ENCODE measurements at places on chromosomes 5 and 9.

DNA sequence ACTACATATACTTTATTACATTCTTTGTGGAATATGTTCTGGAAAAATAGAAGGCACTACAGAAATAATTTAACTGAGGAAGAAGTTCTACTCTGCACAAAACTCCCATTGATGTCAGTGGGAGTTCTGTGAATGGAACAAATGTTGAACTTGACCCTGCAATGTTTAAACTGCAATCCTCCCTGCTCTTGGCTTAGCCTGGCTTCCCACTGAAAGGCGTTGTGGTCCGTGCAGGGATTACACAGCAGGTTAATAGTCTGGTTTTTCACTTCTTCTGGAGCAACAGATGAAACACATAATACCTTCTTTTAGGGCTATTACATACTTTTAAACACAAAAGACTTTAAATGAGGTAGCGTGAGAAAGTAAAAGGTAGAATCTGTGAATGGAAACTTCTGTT lies 12.9 kb upstream of the ERBIN start:
- no peak for DNase-seq

DNA sequence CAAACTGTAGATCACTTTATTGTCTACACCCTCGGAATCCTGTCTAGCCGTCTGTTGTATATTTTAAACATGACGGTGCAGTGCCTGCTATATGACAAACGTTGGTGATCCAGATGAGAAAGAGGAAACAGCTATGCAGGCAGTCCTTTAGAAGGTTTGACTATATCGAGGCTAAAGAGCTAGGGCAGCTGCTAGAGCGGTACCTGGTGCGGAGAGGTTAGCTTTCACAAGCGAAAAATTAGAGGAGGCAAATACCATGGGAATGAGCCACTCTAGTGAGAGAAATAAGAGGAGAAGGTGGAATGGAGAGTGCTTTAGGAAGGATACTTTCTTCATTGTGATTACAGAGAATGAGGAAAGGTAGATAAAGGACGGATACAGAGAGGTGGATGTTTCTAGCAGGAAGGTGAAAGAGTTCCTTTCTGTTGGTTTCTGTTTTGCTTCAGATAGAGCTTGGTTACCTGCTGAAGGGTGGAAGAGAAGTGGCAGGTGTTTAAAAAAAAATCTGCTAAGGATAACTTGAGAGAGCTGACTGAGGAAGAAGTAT lies 959 bp upstream of the FBXL17 start:
- DNase-seq, result no peak

DNA sequence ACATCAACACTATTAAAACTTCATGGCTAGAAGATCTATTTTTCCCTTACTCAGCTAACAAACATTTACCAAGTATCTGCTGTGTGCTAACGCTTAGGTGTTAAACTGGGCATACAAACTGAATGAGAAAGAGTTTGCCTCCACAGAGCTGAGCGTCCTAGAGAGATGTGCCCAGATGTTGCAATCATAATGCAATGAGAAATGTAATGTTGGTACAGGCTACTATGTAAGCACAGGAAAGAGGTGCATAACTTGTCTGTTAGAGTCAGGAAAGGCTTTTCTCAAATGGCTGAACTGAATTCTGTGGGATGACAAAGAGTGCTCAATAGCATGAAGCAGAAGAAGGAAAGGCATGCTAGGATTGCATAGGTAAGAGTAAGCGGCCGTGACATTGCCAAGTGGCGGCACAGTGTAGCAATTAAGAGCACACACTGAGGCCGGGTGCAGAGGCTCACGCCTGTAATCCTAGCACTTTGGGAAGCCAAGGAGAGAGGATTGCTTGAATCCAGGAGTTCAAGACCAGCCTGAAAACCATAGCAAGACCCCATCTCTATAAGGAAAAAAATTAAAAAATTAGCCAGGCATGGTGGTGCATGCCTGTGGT lies 137.8 kb downstream of the MEF2C start:
- DNase-seq, result no peak

DNA sequence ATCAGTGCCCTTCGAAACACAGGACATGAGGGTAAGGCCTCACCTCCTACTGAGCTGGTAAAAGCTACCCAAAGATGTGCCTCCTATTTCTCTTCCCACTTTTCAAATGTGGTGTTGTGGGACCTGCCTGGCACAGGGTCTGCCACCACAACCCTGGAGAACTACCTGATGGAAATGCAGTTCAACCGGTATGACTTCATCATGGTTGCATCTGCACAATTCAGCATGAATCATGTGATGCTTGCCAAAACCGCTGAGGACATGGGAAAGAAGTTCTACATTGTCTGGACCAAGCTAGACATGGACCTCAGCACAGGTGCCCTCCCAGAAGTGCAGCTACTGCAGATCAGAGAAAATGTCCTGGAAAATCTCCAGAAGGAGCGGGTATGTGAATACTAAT lies 1.9 kb downstream of the IRGM start:
- DNase-seq, result no peak

- no peak for DNase-seq
Observed at GRCh38 chr9:15353892-15354291, 46.9 kb upstream of the TTC39B start.

All from EH (cell line).